Trophoblast cell (in vitro differentiated cells and primary cell): ENCODE measurements at places on chromosomes 3 and 15.

- DNase-seq: no peak
Measured at GRCh38 chr3:197000211-197000610, 29.4 kb downstream of the MELTF start.

DNA sequence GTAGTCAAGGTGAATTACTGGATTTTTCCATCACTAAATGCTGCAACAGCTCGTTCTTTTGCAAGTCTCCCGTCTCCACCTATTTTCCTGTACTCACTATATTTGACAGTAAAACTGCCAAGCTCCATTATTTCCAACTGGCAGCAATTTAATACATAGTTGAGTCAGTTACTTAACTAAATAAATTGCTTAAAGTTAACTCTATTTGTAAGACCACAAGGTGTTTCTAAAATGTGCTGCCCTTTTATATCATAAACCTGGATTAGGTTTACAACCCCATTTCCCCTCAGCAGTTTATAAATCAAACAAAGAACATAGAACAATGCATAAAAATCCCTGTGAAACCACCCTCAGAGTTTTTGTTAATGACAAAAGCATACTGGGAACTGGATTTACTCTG is 211.4 kb upstream of the DPH6 start:
- DNase-seq: no peak

- DNase-seq: no peak
Measured at GRCh38 chr3:152714507-152714906, 120.4 kb upstream of the P2RY1 start.

DNA sequence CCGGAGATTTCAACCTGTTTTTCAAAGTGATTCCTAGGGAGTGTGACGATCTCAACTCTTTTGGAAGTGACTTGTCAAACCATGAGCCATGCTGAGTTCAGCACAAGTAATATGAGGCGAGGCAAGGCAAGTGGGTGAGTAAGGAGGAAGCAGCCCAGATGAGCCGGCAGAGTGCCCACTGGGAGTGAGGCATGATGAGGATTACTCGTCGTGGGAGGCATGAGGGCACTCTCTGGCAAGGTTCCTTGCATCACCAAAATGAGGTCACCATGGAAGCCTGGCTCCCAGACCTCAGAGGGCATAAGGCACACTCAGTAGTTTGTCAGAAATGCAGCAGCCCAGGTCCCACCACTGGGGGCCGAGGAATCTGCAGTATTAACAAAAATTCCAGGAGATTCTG is 636.1 kb downstream of the MAGI1 start:
- DNase-seq: no peak

DNA sequence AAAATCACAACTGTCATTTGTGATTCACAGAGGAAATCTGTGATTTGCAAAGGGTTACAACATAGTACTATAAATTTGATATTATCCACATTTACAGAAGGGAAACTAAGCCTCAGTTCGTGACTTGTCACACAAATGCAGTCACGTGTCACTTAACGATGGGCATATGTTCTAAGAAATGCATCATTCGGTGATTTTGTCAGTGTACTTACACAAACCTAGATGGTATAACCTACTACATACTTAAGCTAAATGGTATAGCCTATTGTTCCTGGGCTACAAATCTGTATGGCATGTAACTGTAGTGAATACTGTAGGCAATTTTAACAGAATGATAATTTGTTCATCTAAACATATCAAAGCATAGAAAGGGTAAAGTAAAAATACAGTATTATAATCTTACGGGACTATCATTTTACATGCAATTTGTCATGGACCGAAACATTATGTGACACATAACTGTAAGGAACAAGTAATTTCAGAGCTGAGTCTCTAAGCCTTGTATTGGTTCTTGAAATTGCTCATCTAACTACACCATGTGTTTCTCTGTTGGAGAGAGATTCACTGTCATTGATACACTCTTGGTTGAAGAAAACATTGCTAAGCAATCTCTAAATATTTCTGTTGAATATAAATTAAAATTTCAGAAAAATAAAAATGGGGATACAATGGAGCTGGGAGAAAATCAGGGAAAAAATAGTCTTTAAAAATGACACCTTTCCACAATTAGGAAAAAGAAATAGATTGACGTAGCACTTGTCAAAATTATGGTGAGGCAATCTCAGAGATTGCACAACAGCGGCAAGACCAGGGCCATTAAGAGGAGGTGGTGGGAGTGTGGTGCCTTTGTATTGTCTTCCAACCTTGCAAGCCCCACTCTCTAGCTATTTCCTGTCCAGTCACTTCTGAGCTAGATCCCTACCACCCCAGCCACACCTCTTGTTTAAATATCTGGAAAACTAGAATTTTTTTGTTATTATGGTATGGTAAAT is 645.8 kb upstream of the TBL1XR1 start:
- no peak for DNase-seq

DNA sequence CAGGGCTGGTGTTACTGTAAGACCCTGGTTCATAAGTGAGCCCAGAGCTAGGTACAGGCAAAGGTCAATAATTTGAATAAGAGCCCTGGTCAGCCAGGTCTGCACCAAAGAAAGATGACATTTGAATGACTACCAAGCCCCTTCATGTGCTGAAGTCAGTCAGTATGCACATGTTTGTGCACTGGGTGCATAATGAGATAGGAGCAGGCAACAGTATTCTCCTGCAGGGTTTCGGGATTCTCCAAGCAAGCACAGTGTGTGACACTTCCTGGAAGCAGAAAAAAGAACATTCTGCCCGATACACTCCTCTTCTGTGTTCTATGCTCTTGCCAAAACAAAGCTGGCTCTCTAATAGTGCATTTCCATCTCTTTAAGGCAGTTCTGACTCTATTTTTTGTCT is 5.5 kb upstream of the IMPDH2 start:
- DNase-seq: no peak

- no peak for DNase-seq
Measured at GRCh38 chr3:172080503-172080902, 41.1 kb downstream of the FNDC3B start.

GRCh38 chr15:45399381-45400212 is 21.3 kb upstream of the GATM start:
- DNase-seq: no peak
